ENCODE measurements at places on chromosomes 5 and 9.

DNA sequence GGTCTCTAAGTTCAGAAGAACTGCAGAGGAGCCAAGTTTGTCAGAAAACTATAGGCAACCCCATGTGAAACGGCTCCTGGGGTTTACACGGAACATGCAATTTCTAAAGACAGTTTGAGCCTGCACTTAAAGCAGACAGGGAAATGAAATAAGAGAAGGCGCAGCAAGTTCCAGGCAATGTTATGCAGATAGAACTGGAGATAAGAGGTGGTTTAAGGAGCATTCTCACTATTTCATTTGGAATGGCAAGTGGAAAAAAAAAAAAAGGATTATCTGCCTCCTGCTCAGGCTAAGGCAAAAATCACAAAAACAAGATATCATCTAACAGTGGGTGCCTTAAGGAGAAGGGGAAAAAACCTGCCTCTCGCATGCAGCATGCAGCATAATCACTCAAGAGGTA, 2252.4 kb downstream of the MAT2B start:
- no peak for DNase-seq

- DNase-seq, result no peak
Measured at GRCh38 chr9:76176171-76176570, 218.1 kb downstream of the RFK start.

GRCh38 chr5:23147625-23148024, 294.5 kb upstream of the CDH12 start:
- no peak for DNase-seq

DNA sequence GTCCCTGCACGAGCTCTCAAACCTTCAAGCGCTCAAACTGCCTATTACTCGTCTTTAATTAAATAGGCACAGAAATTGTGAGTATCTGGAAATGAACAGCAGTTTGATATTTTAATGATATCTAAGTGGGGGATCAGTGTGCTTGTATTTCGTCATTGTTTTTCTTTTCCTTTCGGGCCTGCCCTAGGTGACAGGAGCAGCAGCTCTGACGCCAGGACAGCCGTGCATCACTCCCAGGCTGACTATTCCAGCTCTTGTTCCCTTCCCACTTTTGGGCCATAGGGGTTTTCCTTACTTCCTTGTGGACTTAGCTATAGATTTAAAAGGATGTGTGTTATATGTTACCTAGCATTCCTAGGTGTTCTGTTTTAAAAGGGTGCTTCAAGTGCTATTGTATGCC, 9.5 kb downstream of the BNIP1 start:
- no peak for DNase-seq

DNA sequence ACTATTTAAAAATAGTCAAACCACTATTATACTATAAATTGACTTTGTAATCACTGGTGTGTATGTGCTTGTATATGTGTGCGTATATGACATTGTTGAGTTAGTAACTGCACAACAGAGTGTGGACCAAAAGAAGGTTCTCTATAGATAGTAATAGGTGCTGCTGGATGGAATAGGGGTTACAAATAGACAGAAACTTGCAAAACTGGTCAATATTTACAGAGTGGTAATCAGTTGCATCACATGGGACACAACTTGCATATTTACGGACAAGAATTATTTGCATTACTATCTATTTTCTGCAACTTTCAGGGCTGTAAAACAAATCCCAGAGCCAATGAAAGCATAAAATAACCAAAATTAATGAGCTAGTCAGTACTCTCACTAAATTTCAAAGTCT, 42.4 kb downstream of the TNFSF8 start:
- DNase-seq, result no peak

DNA sequence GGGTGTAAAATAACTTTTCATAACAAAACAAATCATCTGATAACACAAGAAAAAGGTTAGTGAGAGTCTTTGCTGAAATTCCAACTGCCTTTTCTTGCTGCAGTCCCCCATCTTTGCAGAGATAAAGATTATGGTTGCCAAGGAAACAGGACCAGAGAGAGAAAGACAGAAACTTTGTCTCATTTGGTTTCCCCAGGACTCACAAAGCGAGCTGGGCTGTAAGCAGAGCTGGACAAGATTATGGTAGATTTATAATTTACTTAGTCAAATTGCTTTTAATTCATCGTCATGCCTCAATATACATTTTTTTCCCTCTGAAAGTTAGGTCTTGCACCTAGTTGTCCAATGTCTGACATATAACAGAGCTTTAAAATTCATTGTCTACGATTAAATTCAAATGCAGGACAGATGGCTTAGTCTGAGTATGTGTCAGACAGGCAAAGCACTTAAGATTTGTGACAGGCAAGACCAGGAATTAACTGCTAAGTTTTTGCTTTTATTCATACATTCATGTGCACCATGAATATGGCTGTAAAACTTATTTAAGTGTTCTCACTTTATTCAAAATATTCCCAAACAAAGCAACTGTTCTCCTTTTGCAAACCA, 17.4 kb downstream of the ENC1 start:
- no peak for DNase-seq

DNA sequence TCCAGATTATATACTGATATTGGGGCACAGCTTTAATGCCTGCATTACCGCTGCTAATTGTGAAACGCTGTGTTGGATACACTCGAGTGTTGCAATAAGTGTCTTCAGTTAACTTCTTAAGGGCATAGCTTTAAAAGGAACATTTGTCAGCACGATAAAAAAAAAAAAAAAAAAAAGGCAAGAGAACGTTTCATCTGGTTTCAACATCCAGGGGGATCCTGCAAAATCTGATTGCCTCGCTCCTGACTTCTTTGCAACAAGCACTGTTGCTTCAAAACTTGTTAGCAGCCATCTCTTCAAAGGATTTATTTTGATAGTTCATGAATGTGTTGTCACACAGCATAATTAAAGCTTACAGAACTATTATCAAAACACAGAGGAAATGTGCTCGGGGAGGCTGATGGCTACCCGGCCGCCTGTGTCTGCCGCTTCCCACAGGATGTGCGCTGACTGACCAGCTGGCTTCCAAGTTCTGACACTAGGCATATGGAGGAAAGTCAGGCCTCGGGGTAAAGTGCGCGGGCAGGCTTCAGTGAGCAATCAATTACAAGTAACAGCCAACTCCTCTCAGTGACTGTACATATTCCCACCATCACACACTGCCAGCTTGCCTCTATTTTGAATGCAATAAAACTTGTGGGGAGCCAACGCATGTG, 77.7 kb downstream of the EBF1 start:
- no peak for DNase-seq

DNA sequence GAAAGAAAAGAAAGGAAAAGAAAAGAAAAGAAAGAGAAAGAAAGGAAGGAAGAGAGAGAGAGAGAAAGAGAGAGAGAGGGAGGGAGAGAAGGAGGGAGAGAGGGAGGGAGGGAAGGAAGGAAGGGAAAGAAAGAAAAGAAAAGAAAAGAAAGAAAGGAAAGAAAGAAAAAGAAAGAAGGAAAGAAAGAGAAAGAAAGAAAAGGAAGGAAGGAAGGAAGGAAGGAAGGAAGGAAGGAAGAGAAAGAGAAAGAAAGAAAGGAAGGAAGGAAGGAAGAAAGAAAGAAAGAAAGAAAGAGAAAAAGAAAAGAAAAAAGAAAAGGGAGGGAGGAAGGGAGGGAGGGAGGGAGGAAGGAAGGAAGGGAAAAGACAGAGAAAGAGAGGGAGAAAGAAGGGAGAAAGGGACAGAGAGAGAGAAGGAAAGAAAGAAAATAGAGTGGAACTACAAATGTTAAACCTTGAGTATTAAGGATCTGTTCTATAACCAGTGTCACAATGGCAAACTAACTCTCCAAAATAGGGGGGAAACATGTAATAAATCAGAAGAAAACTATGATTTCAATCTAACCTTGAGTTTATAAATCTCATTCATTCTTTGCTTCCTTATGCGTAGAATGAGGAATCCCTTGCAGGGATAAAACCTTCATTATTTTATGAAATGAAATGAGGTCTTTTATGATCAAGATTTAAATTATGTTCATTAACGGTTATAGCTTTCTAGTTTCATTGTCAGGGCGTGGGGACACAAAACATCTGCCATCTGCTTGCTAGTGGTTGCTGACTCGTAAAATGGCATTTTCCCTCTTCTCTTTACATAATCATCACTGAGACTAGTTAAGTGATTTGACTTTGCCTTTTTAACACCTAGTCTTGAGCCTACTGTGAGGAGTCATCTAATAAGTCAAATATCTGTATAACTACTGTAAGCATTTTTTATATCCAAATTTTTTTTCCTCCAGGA, 40.7 kb upstream of the RAD23B start:
- DNase-seq, result no peak

DNA sequence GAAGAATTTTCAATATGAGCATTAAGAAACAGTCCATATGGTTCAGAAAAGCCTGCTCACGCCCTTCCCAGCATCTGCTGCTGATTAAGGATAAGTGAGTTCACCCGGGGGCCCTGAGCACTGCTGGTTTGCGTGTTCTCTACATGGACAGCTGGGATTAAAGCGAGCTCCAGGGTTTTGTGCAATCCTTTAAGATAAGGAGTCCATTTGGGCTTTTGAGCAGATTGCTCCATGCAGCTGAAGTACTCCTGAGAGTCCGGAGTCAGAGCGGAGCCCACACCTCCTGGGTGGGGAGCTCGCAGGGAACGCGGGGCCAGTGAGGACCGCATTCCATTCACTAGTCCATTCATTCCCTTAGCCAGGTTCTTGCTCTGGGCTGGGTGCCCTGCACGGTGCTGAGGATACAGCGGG, 149.3 kb upstream of the COL5A1 start:
- no peak for DNase-seq

DNA sequence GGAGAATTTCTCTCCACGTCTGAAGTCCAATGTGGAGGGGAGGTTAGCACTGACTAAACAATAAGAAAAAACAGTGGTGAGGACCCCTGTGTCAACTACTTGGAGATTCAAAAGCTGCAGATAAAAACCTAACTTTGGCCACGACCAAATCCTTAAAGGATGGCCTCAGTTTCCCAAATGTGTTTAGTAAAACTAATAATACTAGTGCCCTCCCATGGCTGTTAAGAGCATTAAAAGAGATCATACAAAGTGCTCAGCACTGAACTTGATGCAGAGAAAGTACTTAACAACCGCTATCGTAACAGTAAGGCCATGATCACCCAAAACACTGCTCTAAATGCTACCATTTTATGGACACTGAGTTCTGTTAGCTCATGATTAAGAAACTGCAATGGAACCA, 288.4 kb downstream of the EBF1 start:
- peak; percentile 36 for DNase-seq

- no peak for DNase-seq
Measured at GRCh38 chr5:170863646-170864045, 1.8 kb downstream of the RANBP17 start.

GRCh38 chr9:105958587-105958986, 264.2 kb downstream of the TMEM38B start:
- no peak for DNase-seq

- peak; percentile 37 for DNase-seq
Measured at GRCh38 chr9:14652729-14653377, 40.4 kb downstream of the ZDHHC21 start.

GRCh38 chr5:64790210-64790609, 21.5 kb downstream of the CWC27 start:
- no peak for DNase-seq

DNA sequence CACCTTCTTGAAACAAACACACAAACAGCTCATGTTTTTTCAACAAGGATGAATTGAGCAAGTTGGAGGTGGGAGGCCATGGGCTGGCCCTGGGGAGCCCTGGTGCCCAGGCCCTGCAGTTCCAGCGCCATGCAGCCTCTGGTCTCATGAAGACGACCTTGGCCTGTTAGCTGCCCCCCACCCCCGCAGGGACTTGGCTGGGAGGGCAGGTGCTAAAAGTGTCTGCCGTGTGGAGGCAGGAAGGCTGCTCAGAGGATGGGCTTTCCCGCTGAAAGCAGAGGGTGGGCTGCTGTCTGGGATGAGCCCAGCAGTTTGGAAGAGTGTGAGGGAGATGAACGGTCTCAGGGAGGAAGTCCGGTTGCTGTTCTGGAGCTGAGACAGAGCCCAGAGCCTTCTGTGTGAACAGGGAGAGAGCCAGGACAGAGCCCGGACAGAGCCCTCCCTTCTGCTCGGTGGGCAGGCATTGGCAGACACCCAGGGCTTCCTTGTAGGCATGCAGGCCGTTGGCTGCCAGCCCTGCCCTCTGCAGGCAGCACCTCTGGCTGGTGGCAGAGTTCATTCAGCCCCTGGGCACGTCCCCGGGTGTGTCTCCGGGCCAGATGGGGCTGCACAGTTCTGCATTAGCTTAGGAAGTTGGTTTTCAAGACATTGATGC, 18.7 kb downstream of the ROPN1L start:
- DNase-seq, result no peak

- no peak for DNase-seq
Measured at GRCh38 chr5:96121364-96121763, 159.7 kb upstream of the ELL2 start.

DNA sequence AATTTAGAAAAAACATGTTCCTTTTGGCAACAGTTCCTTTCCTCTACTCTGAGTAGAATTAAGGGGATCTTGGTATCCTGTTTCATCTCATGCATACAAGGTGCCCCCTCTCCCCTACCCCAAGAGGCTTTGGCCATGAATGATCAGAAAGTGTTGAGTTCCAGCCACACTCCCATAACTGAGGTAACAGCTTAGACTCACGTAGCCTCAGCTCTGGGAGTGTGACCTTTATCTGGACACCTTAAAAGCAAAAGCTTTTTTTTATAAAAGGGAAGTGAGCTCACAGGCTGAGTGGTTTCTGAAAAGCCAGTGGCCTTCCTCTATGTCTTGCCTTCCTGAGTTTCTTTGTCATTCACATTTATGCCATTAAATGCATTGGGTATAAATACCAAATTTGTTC, 900 bp upstream of the HAVCR2 start:
- peak; percentile 22 for DNase-seq

GRCh38 chr5:180521101-180521500, 26.9 kb downstream of the CNOT6 start:
- DNase-seq, result no peak

DNA sequence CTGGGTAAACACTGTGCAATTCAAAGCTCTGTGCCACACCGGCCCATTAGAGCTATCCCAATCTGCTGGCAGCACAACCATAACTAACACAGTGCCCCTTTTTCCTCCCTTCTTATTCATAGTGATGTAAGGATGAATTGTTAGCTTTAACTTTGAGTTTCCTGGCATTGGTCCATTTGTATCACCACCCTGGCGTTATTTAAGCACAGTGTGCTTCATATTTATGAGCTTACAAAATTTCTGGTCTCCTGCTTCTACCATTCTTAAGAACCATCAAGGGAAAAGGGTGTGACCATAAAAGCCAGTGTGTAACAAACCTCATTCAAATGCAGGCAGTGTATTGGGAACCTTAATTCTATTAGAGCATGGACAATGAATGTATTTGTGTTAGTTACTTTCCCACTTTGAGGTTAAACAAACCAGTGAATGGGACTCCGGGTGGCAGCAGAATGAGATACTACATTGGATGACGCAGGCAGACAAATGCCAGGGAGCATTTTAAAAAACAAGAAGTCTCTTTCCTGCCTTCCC, 222.6 kb downstream of the TMEM161B start:
- no peak for DNase-seq
